ENCODE measurements at places on chromosomes 2 and 18.

- DNase-seq = no peak
Measured at GRCh38 chr2:120514521-120514920, 168.6 kb downstream of the INHBB start.

- no peak for DNase-seq
Measured at GRCh38 chr2:176100547-176101140, 1.0 kb downstream of the HOXD12 start.

DNA sequence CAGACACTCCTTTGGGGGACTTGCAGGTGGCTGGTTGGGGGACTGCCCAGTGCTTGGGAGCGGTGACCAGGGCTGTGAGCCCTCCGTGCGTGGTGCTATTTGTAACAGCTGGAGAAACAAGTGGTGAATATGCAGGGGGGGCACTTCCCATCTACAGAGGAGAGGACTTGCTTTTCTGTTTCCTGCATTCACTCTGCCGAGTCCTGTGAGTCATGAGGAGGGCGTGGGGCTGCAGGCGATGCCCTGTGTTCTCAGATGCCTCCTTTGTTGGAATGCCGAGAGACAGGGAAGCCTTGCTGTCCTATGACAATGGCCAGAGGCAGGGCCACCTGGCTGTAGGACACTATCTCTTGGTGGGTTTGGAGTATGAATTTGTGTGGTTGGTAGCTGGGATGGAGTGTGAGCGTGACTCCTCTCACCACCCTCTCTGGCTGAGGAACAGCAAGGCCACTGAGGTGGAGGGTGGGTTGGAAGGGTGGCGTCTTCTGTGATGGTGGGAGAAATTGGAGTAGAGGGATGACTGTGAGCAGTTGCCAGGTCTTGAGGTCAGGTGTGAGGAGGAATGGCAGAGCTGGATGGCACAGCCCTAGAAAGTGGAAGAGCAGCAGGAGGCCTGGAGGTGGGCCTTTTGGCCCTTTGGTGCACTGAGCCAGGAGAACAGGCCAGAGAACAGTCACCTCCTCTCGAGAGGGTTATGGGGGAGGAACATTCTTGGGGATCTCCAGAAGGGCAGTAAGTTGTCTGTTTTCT is 24.3 kb downstream of the FHOD3 start:
- no peak for DNase-seq

DNA sequence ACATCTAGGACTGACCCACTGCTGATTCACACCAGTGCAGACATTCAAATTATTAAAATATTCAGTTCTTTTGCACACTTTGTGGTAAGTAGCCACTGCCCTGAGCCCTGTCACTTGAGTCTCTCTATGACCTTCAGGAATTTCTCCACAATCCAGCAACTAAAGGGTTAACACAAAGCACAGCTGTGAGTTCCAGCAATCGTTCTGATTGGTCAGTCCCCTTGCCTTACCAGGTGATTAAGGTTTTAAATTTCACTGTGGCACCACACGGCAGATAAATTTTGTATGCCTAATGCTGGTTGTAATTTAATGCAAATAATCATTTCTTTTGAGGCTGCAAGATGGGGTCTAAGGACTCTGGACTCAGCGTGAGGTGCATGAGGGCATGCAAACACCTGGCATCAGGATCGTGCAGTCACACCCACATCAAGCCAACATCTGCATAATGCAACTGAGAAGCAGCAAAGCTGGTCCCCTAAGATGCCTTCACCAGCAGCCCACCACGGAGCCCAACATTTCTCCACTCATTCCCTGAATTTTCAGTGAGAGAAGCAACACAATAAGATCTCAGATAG is 36.6 kb downstream of the SLC14A1 start:
- DNase-seq = no peak

- no peak for DNase-seq
Measured at GRCh38 chr2:238144262-238144661, 5.8 kb downstream of the KLHL30 start.

DNA sequence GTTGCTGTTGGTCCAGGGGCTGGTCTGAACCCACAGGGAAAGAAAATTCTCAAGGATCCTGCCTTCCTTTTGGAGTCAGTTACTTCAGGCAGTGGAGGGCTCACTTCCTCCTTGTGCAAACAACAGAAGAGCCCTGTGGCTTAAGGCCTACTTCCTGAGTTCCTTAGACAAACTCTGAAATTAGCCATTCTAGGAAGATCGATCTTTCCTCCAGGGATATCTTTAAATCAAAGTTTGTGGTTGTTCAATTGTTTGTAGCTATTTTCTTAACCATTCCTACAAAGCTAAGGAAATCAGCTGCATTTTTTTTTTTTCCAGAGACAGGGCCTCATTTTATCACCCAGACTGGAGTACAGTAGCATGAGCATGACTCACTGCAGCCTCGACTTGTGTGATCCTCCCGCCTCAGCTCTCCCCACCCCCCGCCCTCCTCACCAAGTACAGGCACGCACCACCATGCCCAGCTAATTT is 156.0 kb downstream of the TANC1 start:
- DNase-seq = no peak

DNA sequence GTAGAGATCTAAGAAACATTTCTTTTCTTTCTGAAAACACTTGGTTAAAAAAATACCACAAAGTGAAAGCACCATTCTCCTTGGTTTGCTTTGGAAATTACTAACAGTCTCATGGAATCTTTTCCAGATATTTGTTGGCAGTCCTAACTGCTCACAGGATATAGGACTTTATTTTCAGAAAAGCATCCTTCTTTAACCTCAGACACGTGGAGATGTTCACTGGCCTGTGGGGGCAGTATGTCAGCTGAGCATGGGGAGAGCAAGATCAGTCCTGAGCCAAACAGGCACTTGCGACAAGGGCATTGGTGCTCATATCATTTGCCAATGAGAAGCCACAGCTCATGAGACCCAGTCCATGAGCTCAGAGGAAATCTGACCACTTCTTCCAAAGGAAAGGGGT is 371.9 kb downstream of the NBAS start:
- no peak for DNase-seq

DNA sequence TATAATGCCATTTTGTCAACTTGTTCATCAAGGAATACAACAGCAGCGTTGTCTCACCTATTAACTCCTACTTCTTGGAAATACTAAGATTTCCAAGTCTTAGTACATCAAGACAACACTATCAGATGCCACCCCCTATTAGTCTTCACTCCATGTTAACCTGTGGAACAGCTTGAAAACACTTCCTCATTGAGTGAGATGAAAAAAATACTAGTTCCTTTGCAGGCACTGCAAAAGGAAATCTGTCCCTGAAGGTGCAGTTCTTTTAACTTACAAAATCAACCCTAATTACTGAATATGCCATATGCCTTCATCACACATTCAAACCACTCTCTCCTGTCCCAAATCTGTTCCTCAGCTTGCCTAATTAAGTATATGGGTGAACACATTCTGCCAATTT is 4.0 kb downstream of the CWC22 start:
- no peak for DNase-seq

GRCh38 chr2:98467082-98467536 is 22.5 kb downstream of the INPP4A start:
- DNase-seq = no peak

GRCh38 chr2:29165362-29166241 is 50.4 kb downstream of the CLIP4 start:
- no peak for DNase-seq

- DNase-seq = no peak
Measured at GRCh38 chr2:4144731-4145130, 441.4 kb downstream of the DCDC2C start.

DNA sequence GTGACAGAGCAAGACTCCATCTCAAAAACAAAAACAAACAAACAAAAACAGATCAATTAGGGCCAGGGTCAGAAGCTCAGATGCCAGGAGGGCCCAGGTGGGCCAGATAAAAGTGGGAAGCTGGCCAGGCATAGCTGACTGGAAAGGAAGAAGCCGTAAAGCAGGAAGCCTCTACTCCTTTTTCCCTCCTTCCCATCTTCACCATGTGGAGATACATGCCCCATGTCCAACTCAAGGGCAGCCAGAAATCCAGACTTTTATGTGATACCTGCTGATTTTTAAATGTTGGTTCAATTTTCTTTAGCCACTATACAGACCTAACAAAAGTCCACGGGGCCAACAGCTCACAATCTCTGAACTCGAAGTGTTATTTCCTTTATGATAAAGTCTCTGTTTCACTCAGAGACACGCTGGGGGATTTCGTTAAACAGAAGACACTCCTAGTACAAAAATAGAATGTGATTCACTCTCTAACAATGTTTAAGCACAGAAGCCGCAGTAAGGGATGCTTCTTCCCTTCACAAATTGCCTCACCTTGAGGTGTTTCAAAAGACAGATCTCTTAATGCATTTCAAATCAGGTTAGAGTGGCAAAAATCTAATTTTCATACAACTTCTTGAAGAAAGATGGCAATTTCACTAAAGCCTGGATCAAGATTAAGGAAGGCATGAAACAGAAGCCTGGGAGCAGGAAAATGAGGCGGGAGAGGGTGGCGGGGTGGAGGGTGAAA is 14.0 kb downstream of the TMEM247 start:
- no peak for DNase-seq

DNA sequence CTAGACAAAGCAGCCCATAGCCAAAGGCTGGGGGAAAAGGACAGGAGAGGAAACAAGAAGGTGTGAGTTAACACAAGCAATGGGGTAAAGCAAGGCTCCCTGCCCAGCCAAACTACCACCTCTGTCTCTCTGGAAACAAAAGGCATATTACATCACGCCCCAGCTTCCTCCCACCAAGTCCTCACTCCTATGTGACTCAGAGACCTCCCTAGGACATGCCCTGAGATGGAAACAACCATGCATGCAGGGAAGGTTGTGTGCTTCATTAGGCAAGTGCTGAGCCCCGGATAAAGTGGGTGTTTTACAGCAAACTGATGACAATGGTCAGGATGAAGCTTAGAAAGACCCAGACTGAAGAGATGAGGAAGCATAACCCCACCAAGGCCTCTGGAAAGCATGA is 9.0 kb upstream of the ATRAID start:
- DNase-seq = no peak

DNA sequence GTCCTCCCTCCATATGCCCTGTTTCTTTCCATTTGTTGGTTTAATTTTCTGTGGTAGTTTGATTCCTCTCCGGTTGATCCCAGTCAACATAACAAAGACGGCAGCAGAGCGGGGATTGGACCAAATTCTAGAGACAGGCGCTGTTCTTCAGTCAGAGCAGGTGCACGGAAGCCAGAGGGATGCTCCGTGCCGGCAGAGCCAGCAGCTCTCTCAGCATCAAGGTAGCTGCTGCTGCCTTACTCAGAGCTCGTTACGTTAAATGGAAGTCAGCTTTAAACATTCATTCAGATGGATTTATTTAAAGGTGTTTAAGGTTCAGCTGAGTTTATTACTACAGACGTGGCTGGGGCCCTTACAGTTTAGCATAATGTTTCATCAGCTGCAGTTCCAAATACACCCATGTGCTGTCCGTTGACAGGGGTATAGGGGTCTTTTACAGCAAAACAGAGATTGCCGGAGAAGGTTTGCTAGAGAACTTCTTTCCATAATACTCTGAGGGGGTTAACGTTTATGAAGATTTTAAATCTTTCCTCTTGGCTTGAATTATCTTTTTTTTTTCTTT is 497.2 kb upstream of the PIK3C3 start:
- no peak for DNase-seq

DNA sequence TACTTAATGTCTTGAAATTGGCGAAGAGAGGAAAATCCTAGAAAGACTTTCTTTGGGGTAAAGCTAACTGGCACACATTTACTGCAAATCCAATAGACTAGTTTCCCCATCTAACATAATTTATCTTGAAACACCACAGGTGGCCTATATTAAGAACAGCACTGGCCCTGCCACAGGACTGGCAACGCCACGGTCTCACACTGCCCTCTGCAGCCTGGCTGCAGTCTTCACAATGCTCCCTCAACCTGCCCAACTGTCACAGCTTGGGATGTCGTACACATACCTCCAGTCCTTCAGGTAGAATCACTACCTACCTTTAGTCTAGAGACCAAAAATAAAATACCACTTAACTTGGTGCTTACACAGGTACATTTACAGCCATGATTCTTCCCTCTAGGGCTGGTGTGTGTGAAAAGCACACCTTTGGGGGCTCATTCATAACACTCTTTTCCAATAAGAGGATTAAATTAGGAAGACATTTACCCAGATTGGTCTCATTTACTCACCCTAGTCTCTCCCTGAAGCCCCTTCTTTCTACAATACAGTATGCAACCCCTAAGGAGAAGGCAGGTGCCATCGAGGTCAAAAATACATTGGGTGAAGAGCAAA is 222.2 kb downstream of the C1D start:
- peak; percentile 10 for DNase-seq

Data from memory B cell (primary cell).